ENCODE measurements at places on chromosomes 3 and 15.

DNA sequence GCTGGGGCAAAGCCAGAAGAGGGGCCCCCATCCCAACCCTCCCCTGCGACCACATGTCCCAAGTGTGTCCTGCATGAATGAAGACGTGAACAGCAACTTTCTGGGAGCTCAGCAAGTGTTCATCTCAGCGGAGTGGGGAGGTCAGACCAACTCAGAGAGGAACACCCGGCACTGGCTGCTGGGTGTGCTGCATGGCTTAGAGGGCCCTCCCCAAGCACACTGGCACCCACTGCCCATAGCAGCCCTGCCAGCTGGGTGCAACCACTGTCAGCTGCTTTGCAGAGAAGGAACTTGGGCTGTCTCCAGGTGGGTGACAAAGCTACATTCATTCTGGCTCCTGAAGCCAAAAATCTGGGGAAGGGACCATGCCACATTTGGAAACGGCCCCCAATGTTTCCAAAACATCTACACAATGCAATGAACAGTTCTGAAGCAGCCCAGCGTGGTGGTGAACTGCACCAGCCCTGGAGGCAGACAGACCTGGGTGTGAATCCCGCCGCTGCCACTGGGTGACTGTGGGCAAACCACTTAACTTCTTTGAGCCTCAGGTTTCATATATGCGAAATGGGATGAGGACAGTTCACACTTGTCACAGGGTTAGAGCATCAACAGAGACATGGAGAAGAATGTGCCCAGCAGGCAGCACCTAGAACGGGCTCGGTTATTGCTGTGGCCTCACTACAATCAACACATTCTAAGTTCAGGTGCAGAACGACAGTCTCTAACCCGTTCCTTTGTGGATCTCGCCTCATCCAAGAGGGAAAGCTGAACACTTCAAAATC, 145.4 kb downstream of the NUP210 start:
- no peak for DNase-seq

DNA sequence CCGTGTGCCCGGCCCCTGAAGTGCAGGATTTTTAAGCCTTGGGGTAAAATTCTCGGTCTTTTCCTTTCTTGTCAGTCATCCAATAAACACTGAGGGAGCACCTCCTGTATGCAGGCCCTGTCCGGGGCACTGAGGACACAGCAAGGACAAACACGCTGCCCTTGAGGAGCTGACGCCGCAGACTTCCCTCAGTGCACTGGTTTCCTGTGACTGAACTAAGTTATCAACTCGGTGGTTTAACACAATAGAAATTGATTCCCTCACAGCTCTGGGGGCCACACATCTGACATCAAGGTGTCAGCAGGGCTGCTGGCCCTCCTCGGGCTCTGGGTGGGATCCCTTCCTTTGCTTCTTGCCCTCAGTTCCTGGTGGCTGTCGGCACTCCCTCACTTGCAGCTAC, 65.1 kb downstream of the ZNF445 start:
- DNase-seq, result no peak

DNA sequence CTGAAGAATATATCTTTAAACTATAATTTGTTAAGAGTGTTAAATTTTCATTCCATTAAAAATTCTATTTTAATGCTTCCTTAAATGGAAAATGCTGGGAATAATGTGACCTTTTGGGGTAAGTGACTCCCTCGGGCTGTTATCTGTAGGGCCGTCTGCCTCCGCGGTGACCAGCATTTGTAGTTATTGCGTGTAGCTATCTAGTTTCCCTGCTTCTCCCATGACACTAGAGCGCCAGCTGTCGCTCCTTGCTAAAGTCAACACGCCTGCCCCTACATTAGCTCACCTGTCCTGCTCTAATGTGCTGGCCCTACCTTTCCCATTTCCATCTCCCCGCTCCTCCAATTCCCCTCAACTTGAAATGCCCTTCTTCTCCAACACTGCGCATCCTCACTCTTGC, 12.4 kb upstream of the CHRM5 start:
- peak; percentile 86 for DNase-seq

DNA sequence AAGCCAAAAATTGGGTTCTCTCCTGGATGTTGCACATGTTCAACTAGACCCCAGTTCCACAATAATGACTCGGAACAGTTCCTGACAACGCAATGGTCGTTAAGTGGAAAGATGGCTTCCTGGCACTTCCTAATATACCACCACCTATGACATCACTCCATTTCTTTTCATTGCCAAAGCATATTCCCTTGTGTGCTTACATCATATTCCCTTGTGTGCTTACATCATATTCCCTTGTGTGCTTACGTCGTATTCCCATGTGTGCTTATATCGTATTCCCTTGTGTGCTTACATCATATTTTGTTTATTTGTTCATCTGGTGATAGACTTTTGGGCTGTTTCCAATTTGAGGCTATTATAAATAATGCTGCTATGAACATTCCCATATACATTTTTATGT, 39.2 kb downstream of the TFRC start:
- DNase-seq, result no peak

GRCh38 chr3:44104043-44104442, 137.6 kb upstream of the TOPAZ1 start:
- no peak for DNase-seq

GRCh38 chr3:158739661-158740060, 7.4 kb upstream of the RARRES1 start:
- no peak for DNase-seq

DNA sequence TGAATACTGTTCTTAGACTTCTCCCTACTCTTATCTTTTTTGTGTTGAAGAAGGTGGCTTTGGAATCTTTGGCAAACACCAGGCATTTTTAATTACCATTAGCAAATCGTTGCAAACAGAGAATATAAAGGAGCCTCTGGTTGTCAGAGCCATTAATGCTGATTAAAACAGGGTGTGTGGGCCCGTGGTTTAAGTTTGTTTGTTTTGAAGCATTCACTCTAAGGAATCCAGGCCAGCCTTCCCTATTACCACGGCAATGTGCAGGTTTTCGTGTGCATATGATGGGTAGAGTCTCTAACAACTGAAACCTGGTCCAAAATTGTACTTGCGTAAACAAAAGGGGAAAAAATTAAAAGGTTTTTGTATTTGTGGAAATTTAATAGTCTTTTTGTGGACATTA, 141.2 kb upstream of the GMNC start:
- no peak for DNase-seq

- DNase-seq, result no peak
Observed at GRCh38 chr3:81874738-81875137, 113.3 kb upstream of the GBE1 start.

- no peak for DNase-seq
Observed at GRCh38 chr15:66593219-66593780, 27.5 kb upstream of the LCTL start.

DNA sequence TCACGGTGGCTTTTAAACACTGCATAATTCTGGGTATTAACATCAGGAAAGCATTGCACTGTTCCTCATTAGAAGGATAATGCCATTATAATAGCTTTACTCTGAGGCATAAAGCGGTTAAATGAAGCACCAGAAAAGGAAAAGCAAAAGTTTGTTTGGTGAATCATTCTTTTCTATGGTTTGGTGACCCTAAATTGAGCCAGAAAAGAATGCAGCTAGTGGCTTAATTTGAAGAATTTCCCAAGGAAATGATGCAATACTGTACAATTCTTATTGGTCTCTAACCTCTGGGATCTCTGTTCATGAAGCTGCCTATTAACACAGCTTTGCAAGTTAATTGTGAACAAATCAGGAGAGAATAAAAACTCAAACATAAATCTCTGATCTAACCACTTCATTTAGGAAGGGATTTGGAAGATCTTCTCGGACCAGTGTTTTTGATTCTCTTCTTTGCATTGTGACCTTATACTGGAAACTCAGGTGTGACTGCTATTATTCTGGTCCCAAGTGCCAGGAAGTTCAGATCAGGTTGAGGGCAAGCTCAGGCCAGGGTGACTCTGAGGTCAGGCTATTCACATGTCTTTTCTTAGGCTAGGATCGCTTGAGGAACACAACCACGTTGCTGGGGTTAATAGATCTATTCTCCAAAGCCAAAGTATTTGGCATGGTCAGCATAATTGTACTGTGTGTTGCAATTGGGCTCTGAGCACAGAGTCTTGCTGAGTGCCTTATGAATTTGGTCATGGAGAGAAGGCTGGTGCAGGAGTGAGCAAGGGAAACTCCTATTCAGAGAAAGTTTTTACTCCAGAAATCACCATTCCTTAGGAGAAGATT, 11.3 kb upstream of the DLG1 start:
- DNase-seq, result no peak

- no peak for DNase-seq
Observed at GRCh38 chr3:77267589-77267988, 227.7 kb downstream of the ROBO2 start.
